Fibroblast of skin of right biceps (primary cell): ENCODE measurements at places on chromosomes 16 and 17.

- DNase-seq: no peak
Measured at GRCh38 chr16:65249768-65250167, 127.9 kb upstream of the CDH11 start.

GRCh38 chr16:23337836-23338550 is 35.9 kb downstream of the SCNN1B start:
- no peak for DNase-seq

- peak; percentile 90 for DNase-seq
Measured at GRCh38 chr17:8192070-8192815, 2.3 kb upstream of the BORCS6 start.

DNA sequence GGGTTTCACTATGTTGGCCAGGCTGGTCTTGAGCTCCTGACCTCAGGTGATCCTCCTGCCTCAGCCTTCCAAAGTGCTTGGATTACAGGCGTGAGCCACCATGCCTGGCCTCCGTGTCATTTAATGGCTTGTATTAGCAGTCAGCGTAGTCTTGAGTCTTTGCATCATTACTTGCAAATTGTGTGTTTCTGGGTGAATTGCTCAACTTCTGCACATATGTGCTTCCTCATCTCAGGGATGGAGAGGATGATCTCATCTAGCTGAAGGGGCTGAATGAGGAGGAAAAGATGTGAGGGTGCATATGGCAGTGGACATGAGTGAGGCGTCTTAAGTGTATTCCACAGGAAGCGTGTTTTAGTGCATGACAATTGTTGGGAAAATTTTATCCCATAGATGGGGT is 155.8 kb downstream of the SNX29 start:
- DNase-seq: peak; percentile 68

DNA sequence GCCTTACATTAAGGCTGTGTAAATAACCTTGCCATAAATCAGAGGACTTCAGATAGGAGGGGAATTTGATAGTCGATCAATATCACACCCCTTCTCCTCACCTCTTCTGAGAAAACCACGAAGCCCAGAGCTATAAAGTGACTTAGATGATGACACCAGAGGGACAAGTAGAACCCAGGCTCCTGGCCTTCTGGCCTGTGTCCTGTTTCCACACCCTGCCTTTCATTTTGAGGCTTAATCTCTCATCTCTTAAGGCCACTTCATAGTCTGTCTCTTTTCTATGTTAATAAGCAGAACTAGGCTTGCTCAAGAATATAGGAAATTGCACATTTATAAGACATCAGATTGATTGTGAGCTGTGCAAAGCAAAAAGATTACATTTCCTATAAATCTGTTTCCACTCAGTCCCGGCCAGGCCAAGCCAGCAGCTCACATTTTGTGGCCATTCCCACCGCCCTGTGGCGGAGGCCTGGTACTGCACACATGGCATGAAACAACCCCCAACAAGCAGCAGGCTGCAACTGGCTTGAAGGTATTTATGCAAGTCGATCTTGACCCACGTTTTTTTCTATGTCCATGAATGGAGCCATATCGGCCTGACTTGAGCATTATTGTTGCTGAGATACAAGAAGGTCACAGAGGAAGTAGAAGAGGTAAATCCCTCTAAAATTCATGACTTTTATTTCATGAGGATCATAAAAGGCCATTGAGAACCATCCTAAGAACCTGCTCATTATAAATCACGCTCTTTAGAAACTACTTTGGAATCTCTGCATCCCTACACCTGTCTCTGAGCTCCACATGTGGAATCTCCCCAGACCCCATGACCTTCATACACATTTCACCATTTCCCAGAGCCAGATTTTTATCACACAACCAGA is 93.7 kb downstream of the PMP22 start:
- DNase-seq: peak; percentile 81

DNA sequence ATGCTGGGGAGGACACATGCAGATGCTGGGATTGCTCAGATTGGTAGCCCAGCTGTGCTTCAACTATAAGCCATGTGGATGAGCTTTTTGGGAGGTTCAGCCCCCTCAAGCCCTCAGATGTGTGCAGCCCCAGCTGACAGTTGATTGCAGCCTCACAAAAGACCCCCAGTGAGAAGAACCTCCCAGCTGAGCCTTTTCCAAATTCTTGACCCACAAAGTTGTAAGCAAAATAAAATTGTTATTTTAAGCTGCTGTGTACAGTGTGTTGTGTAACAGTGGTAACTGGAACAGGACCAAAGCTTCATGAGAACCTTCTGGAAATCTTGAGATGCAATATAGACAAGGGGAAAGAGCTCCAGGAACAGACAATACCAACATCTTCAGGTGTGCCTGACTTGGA is 156.8 kb upstream of the IRX3 start:
- DNase-seq: no peak

DNA sequence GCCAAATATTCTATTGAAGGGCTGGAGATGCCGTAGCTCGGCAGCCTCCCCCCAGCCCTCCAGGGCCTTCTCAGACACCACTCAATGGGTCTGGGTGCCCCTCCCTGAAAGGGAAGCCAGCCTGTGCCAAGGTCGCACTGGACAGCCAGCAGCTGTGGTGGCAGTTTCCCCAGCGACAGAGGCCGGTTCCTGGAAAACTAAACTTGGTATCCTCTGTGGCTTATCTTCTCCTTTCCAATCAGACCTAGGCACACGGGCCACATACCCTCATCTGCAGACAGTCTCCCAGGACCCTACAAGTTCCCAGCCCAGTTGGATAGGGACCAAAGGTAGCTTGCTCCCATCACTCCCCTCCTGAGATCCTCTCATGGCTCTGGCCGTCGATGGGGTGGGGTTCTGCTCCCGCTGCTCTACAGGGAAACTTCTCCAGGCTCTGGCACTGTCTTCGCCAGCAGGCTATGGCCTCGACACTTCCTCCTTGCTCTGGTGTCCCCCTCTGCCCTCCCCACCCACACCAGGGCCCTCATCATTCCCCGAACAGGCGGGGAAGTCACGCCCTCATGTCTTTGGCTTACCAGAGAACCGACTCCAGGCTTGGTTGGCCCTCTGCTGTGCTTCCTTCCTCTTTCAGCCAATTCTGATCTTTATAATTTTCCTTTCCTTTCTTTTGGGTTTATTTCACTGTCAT is 18.3 kb upstream of the IL21R start:
- DNase-seq: no peak

DNA sequence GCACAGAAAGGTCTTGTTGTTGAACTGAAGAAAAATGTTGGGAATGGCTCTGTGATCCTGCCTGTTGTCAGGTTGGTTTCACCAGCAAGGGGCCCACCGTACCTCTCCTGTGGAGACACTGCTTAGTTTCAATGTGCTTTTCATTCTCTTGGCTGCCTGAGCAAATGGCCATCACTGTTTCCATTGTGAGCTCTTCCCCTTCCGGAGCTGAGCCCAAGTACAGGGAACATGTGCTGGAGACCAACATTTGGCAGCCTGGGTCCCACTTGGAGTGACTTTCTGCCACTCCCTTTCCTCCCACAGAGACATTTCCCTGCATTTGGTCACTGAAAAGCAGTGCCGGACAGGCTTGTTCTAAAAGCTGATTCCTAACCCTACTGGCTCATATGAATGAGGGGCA is 23.1 kb downstream of the GABARAPL2 start:
- DNase-seq: no peak

GRCh38 chr17:55388842-55389241 is 32.8 kb downstream of the MMD start:
- no peak for DNase-seq

GRCh38 chr17:77916703-77917481 is 41.6 kb upstream of the TNRC6C start:
- DNase-seq: no peak

DNA sequence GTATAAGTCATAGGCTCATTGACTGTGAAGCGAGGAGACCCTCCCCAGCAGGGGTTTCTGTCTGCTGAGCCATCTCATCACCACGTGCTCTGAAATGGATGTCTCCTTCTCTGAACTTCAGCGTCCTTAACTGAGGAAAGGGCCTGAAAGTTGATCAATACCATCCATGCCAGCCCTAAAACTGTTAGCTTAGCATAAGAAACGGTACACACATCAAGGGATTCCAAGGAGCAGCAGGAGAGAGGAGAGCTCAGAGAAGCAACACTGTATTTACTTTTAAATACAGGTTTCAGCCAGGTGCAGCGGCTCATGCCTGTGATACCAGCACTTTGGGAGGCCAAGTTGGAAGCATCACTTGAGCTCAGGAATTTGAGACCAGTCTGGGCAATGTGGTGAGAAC is 248.9 kb upstream of the TNRC6C start:
- DNase-seq: no peak

- DNase-seq: no peak
Measured at GRCh38 chr17:1087381-1088241, 90.7 kb downstream of the TIMM22 start.

DNA sequence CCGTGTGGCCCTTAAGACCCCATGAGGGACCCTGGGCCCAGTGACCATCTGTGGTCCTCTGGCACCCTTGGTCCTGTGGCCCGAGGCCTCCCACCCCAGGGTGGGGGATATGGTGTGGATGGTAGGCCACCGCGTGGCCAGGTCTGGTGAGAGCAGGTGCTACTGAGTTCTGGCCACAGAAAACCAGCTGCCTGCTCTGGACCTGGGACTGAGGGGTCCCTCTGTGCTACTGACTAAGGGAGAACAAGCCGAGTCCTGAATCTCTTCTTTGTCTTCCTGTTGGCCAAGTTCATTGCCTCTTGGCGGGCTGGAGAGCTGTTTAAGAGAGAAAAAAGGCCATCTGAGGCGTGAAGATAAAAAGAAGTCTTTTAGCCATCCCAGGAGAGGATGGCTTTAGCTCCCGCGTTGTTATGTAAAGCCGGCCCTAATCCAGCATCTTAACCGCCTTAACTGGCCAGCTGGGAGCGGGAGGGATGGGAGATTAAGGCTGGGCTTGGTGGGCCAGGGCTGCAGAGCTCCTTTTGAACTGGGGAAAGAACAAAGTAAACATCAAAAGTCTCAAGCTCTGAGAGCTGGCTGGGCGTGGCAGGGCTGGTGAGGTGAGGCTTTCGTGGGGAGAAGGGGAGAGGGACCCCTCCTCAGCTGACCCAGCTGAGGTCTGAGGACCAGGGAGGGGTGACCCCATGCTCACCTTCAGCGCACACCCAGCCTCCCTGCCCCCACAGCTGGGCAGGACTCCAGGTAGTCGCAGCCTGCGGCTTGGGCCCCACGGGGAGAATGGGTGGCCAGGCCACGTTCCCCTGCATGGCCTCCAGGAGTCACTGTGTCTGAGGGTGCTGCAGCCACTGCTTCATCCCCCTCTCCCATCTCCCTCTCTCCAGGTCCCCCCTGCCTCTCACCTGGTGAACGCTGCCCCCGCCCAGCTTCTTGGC is 62.4 kb downstream of the NKD1 start:
- DNase-seq: no peak

- DNase-seq: no peak
Measured at GRCh38 chr17:28714281-28714680, 2.6 kb upstream of the PROCA1 start.

- DNase-seq: peak; percentile 100
Measured at GRCh38 chr17:2192367-2193057, 111.1 kb downstream of the SMG6 start.

- DNase-seq: peak; percentile 97
Measured at GRCh38 chr16:84832488-84833143, 12.8 kb downstream of the CRISPLD2 start.

DNA sequence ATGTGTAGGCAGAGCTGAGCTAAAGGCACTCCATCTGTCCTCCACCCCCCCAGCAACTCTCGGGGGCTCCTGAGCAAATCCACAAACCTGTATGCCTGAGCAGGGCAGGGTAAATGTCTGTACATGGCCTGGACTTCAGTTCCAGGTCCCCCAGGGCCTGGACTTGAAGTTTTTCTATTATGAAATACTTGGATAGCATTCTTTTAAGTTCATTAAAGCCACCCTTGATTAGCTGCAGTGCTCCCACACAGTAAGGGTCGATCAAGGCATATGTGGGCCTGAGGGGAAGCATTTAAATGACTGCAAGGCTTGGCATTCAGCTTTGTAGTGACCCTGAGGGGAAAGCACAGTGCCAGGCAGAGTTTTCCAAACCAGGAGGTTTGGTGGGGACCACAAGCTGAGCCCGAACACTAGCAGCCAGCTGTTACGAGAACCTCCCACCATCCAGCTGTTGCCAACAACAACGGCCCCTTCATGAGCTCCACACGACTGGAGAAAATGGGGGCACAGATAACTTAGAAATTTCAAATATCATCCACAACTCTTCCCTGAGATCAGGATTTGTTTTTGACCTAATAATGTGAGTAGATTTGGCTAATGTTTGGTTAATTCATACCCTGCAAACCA is 6.7 kb downstream of the FAM117A start:
- DNase-seq: no peak

- no peak for DNase-seq
Measured at GRCh38 chr16:239948-240277, 5.3 kb downstream of the FAM234A start.

- DNase-seq: no peak
Measured at GRCh38 chr16:59971264-59971663, 1237.1 kb upstream of the GOT2 start.
